ENCODE measurements at places on chromosomes 5 and 9.

DNA sequence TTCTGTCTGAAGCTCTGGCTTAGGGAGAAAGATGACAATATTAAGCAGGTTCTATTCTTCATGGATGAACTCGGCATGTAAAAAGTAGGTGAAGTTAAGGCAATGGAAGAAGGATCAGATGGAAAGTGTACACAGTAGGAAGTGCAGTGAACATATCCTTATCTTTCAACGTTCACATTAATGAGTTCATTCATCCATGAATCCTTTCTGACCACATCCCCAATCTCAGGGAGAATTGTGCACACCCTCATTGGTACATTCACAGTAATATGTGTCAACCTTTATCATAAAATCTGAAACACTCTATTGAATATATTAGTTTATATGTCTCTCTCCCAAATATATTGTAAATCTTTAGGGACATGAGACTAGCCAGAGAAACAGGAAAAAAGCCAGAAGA lies 5.5 kb downstream of the GIN1 start:
- DNase-seq, result no peak

DNA sequence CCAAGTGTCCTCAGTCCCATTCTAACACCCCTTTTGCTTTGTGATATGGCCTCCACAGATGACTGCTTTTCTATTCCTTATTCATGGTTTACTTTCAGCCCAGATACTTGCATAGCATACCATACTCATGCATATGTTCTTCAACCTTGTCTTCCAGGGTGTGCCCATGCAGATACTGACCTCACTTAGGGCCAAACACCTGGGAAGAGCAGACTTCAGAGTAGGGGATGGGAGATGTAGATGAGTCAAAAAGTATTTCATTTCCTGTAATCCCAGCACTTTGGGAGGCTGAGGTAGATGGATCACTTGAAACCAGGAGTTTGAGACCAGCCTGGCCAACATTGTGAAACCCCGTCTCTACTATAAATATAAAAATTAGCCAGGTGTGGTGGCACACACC lies 58.3 kb downstream of the NRG2 start:
- DNase-seq, result no peak

- no peak for DNase-seq
These were observed 79.5 kb upstream of the ROR2 start for GRCh38 chr9:92029553-92029952.

DNA sequence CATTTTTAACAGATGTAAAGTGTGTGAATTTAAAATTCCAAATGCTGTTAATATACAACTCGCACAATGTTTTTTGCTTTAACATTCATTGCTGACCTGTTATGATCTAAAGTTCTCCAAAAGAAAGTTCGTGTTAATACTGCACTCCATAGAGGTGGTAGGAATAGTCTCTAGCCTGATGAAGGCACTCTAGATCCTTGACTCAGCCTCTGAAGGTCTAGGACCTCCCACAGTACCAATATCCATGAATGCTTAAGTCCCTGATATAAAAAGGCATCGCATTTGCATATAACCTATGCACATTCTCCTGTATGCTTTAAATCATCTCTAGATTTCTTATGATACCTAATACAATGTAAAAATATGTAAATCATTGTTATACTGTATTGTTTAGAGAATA lies 213.6 kb downstream of the EFNA5 start:
- DNase-seq, result no peak

- DNase-seq, result no peak
These were observed 13.8 kb upstream of the TGFBI start for GRCh38 chr5:136015003-136015375.

DNA sequence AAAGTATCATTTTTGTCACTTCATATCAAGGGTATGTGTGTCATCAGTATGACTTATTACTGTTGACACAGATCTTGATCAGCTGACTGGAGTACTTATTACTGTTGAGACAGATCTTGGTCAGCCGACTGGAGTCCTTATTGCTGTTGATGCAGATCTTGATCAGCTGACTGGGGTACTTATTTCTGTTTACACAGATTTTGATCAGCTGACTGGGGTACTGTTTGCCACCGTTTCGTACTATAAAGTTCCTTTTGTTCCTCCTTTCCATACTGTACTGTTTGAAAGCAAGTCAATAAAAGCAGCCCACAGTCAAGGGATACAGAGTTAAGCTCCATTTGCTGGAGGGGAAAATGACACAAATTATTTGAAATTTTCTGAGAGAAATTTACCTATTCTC lies 347.3 kb downstream of the CDH12 start:
- no peak for DNase-seq

- DNase-seq, result no peak
These were observed 66.4 kb downstream of the MACROH2A1 start for GRCh38 chr5:135332519-135333150.

DNA sequence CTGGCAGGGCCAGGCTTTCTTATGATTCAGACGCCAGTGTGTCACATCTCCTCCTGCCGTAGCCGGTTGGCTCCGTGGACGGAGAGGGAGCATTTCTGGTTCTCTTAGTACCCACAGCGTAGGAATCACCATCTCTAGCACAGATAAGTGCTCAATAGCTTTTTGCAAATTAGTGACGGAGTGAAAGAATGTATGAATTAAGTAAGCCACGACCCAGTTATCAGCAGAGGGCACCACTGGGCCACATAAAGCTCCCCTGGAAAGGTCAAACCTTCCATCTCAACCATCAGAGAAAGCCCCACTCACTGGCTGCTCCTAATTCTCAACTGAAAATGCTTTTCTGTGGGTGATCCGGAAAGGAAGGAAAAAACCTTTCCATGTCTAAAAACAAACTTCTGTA lies 317.0 kb upstream of the ADCY2 start:
- no peak for DNase-seq

DNA sequence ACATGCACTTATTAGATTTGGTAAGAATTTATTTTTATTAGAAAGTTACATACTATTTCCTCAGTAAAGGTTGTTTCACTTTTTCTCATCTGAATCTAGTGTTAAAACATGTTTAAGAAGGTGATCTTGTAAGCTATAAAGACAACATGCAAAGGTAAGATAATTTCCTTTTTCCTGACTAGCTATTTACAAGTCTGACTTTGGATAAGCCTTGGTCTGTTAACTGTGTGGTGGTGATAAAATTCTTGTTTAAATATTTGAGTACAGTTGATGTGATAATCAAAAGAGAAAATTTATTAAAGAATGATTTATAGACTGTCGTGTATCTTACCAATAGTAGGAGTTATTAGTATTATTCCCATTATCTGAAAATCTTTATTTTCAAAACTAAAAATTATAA lies 36.9 kb upstream of the GPR21 start:
- no peak for DNase-seq

- DNase-seq, result no peak
These were observed 5.0 kb downstream of the CMYA5 start for GRCh38 chr5:79694652-79695051.

DNA sequence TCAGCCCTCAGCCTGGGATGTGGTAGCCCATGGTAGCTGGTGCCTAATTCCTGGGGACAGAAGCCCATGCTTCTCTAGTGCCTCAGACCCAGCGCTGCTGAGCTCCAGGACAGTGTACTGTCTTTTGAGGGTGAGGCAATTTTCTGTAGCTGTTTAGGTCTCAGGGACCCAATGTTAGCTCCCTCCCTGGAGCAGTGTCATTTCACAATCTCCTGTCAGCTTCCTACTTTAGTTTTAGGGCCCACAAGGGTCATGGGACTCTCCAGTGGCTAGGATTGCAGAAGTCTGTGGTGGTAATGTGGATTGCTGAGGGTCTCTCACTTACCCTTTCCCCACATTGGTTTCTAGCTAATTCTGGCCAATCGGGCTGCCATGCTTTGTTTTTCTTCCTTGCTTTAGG lies 67.7 kb upstream of the CCL21 start:
- no peak for DNase-seq

DNA sequence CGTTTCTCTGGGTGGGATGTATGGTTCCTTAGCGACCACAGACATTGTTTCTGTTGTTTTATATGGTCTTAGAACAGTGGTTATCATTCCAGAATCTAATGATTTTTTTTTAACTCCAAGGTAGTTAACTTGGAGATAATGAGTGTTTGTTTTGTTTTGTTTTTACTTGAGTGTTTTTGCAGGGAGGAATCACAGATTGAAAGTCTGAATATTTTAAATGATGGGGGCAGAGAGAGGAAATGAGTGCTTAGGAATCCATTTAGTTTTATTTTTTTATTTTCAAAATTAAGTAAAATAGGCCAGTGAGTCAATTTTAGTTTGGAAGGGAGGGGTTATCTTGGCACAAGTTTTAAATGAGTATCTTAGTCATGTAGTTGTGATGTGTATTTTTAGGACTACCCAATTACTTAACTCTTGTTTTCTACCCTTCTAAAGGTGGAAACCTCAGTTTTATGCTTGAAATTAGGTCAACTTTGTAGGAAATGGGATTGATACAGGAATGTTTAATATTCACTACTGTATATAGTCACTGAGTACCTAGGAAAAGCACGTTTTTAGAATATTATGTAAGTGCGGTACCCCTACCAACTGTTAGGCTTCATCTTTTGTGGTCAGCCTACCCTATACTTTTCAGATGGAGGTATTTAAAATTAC lies 2.0 kb downstream of the UBE2R2 start:
- no peak for DNase-seq

GRCh38 chr9:76887003-76887821 lies 18.7 kb downstream of the PRUNE2 start:
- no peak for DNase-seq

GRCh38 chr9:91682806-91683205 lies 259.2 kb upstream of the NFIL3 start:
- no peak for DNase-seq

DNA sequence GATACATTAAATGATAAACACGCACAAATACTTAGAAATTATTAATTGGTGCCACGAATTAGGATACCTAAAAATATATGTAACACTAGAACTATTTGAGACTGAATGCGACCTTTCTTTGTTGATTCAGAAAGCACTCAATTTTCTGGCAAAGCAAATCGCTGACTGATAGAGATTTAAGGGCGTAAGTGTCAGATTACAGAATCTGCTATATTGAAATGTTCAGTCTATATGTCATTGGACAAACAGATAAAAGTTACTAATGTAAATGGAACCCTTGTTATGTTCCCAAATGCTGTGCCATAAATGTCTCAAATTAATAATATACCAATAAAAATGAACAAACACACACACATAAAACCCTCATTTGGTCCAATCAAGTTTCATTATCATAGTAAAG lies 137.9 kb downstream of the MPDZ start:
- DNase-seq, result no peak

- DNase-seq, result no peak
These were observed 42.7 kb downstream of the DDX31 start for GRCh38 chr9:132627106-132627505.

GRCh38 chr9:128065907-128066712 lies 1.0 kb downstream of the NAIF1 start:
- DNase-seq, result no peak

DNA sequence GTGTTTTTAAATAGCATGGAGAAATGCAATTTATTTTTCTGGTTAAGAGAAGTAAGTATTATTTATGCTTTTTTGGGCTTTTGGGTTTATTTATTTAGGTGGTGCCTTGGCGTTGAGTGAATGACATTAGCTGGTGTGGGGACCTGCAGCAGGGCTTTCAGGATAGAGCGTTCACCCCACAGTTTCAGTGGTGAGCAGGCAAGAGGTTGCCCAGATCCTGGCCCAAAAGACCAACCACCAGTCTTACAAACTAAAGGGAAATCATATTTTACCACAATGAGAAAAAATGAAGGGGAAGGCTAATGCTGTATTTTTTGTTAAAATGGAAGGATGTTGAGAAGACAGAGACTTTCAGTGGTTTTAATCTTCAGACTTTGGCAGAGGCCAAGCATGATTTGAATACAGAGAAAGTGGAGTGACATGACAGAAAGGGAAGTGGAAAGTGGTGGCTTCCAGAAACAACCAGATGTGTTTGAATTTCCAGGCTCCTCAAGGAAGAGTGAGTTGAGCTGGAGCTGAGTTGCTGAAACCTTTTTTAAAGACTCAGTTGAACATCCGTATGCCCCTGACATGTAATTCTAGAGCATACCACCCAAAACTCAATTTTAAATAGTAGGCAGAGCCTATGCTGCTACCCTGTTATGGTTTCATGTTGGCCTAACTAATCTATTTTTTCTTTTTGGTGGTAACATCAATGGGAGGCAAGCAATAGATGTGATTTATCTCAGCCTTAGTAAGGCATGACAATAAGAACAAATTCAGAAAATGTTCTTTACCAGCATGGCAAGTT lies 94.8 kb downstream of the AOPEP start:
- no peak for DNase-seq

All from activated naive CD4-positive, alpha-beta T cell (primary cell).